Stimulated activated CD8-positive, alpha-beta memory T cell treated with anti-CD3 and anti-CD28 coated beads, Interleukin-2, amount 100 ng/mL, for 1 hour (primary cell): ENCODE measurements at places on chromosomes 3 and 15.

DNA sequence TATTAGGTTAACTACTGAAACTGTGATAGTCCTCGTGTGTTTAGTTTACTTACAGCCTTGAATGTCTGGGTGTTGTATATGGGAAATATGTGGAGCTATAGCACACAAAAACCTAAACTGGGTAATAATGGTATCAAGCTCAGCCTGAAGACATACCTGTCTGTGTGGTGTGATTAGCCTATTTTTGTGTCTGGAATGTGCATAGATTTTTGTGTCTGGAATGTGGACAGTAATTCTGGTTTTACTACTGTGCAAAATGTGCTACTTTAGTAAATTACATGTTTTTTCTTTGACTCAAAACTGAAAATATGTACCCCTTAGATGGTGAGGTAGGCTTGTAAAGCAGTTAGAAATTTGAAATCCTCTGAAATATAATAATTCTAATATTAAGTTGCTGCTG is 43.5 kb downstream of the CHD2 start:
- DNase-seq, result no peak

GRCh38 chr3:134928392-134928791 is 133.3 kb downstream of the EPHB1 start:
- DNase-seq, result no peak

- DNase-seq, result no peak
Observed at GRCh38 chr15:87981969-87982368, 274.6 kb downstream of the NTRK3 start.

DNA sequence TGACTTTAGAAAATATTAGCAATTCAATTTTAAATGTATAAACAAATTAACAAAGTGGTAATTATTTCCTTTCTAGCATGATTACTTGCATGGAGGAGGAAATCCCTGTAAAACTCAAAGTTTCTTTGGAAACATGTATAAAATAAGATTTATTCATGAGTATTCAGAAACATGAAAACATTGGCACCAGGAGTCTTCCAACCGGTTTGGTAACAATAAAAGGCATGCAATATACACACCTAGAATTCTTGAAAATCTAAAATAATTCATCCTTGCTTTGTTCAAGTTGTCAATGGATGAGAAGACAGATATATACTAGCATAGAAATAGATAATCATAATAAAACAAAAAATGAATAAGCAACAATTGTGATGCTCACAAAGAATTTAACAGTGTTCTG is 76.4 kb downstream of the ZPLD1 start:
- no peak for DNase-seq

GRCh38 chr3:177026505-177027277 is 170.6 kb downstream of the TBL1XR1 start:
- DNase-seq, result no peak

GRCh38 chr3:38382506-38383080 is 36.0 kb downstream of the XYLB start:
- no peak for DNase-seq

- no peak for DNase-seq
Observed at GRCh38 chr3:144516026-144516425, 544.4 kb downstream of the DIPK2A start.

DNA sequence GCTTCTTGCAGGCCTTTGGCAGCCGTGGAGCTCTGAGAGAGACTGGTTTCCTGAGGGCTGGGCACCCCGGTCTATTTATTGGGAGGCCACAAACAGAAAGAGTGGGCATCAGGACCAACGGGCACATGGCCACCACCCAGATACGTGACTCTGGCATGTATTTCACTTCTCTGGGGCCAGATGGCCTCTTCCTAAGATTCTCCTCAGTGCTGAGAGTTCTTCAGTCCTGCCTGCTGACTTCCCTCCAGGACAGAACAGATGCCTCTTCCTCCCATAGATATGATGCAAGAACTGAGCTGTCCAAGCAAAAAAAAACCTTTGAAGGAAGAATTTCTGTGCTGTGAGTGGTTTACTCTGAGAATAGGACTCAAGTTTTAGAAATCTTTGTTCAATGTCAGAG is 107.7 kb downstream of the IGF2BP2 start:
- DNase-seq, result no peak

- DNase-seq, result no peak
Observed at GRCh38 chr3:195043607-195044339, 227.2 kb downstream of the XXYLT1 start.

GRCh38 chr15:66089049-66089448 is 164.5 kb downstream of the MEGF11 start:
- no peak for DNase-seq

DNA sequence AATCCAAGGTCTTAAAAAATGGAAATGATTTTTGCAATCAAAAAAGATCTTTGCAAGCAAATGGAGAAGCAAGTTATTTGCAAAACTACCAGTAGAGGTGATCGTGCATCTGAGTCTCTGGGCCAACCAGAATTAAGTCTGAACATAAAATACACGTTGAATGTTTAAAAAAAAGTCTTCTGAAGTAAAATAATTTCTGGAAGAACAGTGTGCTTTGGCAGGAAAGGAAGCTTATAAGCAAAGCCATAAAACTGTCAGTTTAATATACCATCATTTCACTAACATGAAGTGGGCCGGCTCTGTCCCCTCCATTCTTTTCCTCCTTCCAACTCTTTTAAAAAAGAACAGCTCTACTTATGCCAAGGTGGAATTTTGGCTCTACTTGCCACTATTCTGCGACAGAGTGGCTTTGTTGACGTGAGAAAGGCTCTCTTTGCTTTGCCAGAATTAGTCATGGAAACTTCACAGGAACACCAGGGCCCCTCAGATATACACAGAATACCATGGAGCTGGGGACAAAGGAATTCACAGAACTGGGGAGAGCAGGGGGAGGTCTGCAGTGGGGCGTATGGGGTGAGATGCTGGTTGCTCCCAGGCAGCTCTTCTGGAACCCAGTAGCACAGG is 29.8 kb downstream of the FSTL1 start:
- no peak for DNase-seq

GRCh38 chr15:51077221-51078153 is 17.2 kb downstream of the TNFAIP8L3 start:
- DNase-seq, result peak; percentile 7

DNA sequence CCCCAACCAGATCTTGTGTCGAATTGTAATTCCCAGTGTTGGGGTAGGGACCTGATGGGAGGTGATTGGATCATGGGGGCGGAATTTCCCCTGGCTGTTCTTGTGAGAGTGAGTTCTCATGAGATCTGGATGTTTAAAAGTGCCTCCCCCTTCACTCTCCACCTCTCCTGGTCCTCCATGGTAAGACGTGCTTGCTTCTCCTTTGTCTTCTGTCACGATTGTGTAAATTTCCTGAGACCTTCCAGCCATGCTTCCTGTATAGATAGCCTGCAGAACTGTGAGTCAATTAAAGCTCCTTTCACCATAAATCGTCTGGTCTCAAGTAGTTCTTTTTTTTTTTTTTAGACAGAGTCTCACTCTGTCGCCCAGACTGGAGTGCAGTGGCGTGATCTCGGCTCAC is 42.3 kb downstream of the NR1D2 start:
- DNase-seq, result no peak

- DNase-seq, result no peak
Observed at GRCh38 chr3:115022835-115023398, 124.2 kb downstream of the ZBTB20 start.

GRCh38 chr15:36370051-36370730 is 209.2 kb upstream of the CDIN1 start:
- no peak for DNase-seq

DNA sequence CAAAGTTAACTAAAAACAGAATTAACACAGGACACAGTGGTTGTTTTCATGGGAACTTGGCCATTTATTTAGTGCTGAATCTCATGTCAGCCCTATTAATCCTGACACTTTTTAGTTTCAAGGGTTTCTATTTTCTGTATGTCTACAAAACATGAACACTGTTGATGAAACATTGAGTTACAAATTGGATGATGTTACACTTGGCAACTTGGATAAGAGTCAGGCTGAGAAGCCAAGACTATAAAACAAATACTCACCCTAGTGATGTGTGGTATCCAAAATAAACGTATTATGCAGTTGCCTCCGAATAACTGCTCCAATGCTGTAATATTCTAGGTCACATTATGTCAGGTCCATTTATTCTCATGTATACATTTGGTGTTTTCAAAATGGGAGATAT is 349.6 kb downstream of the ZIC1 start:
- no peak for DNase-seq

DNA sequence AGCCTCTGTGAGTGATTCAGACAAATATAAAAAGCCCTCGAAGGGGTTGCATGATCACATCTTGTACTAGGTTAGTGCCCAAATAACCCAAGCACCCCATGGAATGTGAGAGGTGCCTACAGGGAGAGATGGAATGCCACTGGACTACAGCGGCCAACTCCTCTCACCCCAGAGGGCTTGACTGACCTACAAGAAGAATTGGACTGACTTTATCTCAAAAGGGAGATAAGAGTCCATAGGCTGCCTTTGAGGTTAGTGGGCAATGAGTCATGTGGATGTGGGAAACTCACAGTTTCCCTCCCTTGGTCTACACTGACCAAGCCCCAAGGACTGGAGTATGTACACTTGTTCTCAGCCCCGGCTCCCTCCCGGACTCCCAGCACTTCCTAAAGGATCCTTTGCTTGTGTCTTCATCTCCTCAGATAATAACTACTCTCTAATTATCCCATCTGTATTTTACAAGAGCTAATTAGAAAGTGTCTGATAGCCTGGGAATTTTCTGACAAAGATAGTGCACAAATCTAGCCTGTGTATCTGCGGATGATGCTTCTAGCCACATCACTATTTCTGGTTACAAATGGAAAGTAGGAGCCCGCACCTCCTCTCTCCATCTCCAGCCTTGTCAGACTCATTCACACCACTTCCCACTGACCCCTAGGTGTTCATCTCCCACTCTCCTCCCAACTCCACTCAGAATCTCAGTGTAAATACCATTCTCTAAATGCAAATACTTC is 547.8 kb upstream of the TBL1XR1 start:
- DNase-seq, result no peak

- no peak for DNase-seq
Observed at GRCh38 chr3:196932600-196932999, 9.7 kb downstream of the NCBP2 start.

DNA sequence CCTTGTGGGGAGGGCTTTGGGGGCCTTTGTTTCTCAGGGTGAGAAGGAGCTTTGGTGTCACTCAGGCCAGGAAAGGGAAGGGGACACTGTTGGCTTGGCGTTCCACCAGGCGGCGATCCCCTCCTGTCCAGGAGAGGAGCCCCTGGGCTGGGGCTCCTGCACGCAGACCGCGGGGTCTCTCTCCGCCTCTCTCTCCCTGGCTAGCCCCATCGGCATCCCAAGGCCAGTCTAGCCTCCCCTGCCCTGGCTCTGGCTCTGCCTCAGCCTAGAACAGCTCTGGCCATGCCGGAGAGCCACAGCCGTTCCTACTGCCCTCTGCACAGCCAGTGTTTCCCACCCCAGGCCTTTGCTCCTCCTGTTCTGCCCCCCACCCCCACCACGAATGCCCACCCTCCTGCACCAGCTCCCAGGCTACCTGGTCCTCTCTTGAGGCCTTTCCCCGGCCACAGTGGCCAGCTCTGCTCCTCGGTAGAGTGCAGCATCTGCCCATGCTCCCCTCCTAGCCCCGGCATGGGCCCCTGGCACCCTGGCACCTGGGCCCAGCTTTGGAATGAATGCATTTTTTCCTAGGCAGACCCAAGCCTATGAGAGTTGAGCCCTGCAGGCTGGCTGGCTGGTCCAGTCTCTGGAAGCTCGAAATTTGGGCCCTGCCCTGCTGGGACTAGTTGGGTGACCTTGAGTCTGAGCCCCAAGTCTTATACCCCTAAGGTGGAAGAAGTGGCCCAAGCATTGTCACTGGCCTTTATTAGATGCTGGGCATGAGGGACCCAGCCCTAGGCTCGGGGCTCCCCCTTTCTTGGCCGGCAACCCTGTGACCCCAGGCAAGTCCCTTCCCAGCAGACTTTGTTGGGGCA is 2.4 kb downstream of the PLXNA1 start:
- DNase-seq, result no peak

- DNase-seq, result no peak
Observed at GRCh38 chr15:81270781-81271491, 53.0 kb downstream of the STARD5 start.

GRCh38 chr3:185984203-185984602 is 46.4 kb upstream of the TRA2B start:
- no peak for DNase-seq

- DNase-seq, result no peak
Observed at GRCh38 chr3:135106445-135106844, 311.4 kb downstream of the EPHB1 start.

DNA sequence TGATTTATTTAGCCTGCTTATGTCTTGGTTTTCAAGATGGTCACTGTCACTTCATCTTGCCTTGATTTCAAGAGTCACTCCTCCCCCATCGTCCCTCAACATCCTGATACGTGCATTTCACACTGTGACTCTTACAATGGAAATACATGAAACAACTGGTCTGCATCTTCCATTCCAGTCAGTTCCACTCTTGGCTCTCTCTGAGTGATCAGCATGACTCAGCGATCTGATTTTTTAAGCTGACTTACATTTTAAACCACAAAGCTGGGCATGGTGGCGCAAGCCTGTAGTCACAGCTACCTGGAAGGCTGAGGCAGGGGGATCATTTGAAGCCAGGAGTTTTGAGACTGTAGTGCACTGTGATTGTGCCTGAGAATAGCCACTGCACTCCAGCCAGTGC is 271.2 kb upstream of the ROPN1 start:
- DNase-seq, result no peak

GRCh38 chr3:172836390-172836997 is 86.0 kb downstream of the ECT2 start:
- no peak for DNase-seq

DNA sequence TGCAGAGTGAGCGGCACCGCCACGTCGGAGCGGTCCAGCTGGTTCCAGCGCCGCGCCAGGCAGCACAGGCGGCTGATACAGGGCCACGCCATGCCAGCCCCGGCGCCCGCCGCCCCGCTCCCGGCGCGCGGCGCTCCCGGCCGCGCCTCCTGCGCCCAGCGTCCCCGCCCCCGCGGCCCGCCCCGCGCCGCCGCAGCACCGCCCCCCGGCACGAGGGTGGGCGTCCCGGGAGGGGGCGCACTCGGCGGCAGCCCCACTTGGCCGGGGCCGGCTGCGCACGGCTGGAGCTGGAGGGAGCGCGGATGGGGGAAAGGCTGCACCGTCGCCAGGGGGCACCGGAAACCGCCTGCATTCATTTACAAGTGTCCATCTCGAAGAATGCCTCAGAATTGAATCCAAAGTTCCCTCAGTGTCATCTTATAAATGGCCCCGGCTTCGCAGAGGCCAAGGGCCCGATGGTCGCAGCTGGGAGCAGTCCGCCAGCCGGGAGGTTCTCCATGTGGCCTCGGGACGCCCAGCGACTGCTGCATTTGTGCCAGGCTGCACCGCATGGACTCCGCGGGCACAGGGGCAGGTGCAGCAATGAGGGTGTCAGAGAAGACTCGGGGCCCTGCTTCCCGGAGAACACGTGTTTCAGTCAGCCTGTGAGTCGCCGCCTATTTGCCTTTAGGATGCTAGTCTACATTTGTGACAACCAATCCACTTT is at the start of gene MAP6D1:
MAP6D1 (minus strand) TSS at position 122 of the 706 bp plus-strand sequence; CDS start at position 92, 30 bp downstream.
- no peak for DNase-seq

- DNase-seq, result no peak
Observed at GRCh38 chr3:44584646-44585501, at the start of gene ZNF660. Gene ZNF660 (plus strand): TSS chr3:44584964. CDS start chr3:44594194, 9,230 bp downstream.
